ENCODE measurements at places on chromosomes 4 and X. TPM values are rescaled to one million over a fixed set of nuclear protein-coding genes. Genes with fewer than 3 reads are reported as not detected.

C4orf51 gene
- polyA plus RNA-seq, result not detected

LUZP4 gene
- polyA plus RNA-seq, result not detected

NPY1R gene
- polyA plus RNA-seq, result not detected

CHIC2 gene
- 17.2 TPM for polyA plus RNA-seq

JADE3 gene
- 3.4 TPM for polyA plus RNA-seq

ENPP6 gene
- polyA plus RNA-seq, result 0.01 TPM

PSMD10 gene
- polyA plus RNA-seq, result 64.5 TPM

FDCSP gene
- polyA plus RNA-seq, result not detected

SHROOM4 gene
- 1.7 TPM for polyA plus RNA-seq

PAK3 gene
- polyA plus RNA-seq, result 1.5 TPM

C4orf46 gene
- polyA plus RNA-seq, result 7.7 TPM

MAGEB1 gene
- polyA plus RNA-seq, result not detected

AMTN gene
- polyA plus RNA-seq, result not detected

UGT8 gene
- 1.9 TPM for polyA plus RNA-seq

EDA2R gene
- polyA plus RNA-seq, result 6.9 TPM

SMR3B gene
- polyA plus RNA-seq, result not detected

SPANXA2 gene
- polyA plus RNA-seq, result not detected

WFS1 gene
- polyA plus RNA-seq, result 15.5 TPM

Measured in mammary epithelial cell (primary cell).